ENCODE measurements at places on chromosomes 1 and 21. TPM values are rescaled to one million over a fixed set of nuclear protein-coding genes. Genes with fewer than 3 reads are reported as not detected.

DNA sequence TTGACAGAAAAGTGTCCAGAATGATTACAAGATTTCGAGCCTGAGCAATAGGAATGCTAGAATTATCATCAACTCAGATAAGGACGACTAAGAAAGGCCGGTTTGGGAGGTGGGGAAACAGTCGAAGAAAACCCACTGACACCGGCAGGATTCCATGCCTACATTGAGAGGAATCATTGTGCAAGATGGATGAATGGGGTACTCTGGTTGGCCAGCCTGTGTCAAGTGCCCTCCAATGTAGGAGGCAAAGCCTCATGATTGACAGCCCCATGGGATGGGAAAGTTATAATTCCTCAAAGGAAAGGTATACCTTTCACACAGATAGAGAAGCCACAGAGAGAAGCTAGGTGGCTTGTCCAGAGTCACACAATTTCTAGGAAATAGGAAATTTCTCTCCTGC, 153.5 kb upstream of the CTTNBP2NL start:
- DNase-seq, result no peak
- no peak overlapping the region for H3K27ac ChIP-seq
- no peaks in the 10 kb centered on the region for H3K27me3 ChIP-seq

- no peaks in the 10 kb centered on the region for H3K4me1 ChIP-seq
- H3K36me3 ChIP-seq, result no peaks in the 10 kb centered on the region
- H3K27ac ChIP-seq, result no peak overlapping the region
These were observed 186.4 kb upstream of the FAM78B start for GRCh38 chr1:166353213-166353612.

GRCh38 chr1:47675721-47676120, 237.9 kb downstream of the FOXD2 start:
- H3K4me1 ChIP-seq, result peaks cover 2% of the 10 kb centered on the region
- no peaks in the 10 kb centered on the region for H3K36me3 ChIP-seq
- no peak overlapping the region for H3K27ac ChIP-seq
- H3K4me3 ChIP-seq, result no peak overlapping the region
- no peak for DNase-seq

- H3K36me3 ChIP-seq, result no peaks in the 10 kb centered on the region
- H3K4me1 ChIP-seq, result no peaks in the 10 kb centered on the region
- H3K27ac ChIP-seq, result no peak overlapping the region
- H3K4me3 ChIP-seq, result no peak overlapping the region
These were observed 177.4 kb upstream of the NRIP1 start for GRCh38 chr21:15241997-15242736.

DNA sequence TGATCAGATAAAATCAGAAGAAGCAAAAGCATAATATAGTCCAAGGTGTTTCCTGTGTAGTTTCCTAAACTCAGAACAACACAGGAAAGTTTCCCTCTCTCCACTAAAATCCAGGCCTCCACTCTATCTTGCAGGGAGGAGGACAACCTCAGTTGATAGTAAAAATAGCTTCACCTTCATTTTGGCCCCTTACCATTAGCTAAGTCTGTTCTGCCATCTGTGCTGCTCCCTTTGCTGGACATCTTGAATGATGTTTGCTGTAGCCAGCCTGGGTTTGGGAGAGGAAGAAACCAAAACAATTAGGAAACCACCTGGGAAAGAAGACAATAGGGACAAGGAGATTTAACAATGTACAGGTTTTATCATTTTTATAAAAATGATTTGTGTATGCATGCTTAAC, 18.6 kb downstream of the DCAF8 start:
- H3K4me1 ChIP-seq, result peaks cover 17% of the 10 kb centered on the region
- H3K36me3 ChIP-seq, result peaks cover 22% of the 10 kb centered on the region
- H3K27me3 ChIP-seq, result no peaks in the 10 kb centered on the region
- no peak overlapping the region for H3K27ac ChIP-seq
- no peak for DNase-seq

DNA sequence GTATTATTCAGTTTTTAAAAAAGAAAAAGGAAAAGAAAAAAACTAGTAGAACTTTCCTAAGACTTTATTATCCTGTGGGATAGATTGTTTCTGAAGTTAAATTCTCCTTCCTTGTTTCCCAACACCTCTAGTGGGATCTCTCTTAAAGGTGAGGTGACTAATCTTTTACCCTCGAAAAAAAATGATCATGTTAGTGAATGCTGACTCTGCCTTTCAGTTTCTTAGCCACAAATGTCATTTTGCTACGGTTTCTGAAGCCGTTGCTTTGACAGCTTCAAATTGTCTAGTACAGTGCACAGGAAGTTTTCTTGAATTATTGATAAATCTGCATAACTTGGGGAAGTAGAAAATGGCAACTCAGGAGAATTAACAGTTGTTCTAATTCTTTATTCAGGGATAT, 13.0 kb upstream of the NEK7 start:
- H3K4me1 ChIP-seq, result no peaks in the 10 kb centered on the region
- no peaks in the 10 kb centered on the region for H3K36me3 ChIP-seq
- H3K27me3 ChIP-seq, result no peaks in the 10 kb centered on the region

DNA sequence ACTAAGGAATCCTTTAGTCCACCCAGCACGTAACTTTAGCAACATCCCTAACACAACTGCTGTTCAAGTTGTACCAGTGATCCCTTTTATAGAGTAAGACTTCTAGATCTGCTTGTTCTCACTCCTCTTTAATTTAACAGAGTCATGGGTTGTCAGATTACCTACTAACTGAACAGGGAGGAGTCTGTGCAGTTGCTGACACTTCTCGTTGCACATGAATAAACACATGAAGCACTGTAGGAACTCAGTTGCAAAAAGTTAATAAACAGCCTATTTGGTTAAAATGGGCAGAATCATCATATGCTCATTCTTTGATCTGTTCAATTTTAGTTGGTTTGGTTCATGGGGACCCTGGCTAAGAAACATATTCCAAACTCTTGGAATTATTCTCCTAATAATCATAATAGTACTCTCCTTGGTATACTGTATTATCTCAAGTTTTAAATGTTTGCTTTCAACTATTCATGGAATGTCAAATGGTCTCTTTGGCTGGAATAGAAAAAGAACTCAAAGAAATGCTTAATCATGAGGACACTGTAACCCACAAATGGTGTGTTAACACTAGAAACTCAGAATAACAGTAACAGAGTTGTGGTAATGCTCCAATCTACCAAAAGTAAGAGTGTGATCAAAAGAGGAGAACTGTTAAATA, 15.6 kb downstream of the PLPPR5 start:
- no peaks in the 10 kb centered on the region for H3K27me3 ChIP-seq
- DNase-seq, result no peak
- H3K27ac ChIP-seq, result no peak overlapping the region
- H3K4me3 ChIP-seq, result no peak overlapping the region

- H3K36me3 ChIP-seq, result peaks cover 32% of the 10 kb centered on the region
- no peaks in the 10 kb centered on the region for H3K4me1 ChIP-seq
- H3K4me3 ChIP-seq, result no peak overlapping the region
- no peak for DNase-seq
- H3K27me3 ChIP-seq, result no peaks in the 10 kb centered on the region
- no peak overlapping the region for H3K27ac ChIP-seq
These were observed 93.7 kb downstream of the RGL1 start for GRCh38 chr1:183898610-183899009.

- peaks cover 5% of the 10 kb centered on the region for H3K4me1 ChIP-seq
- no peak for DNase-seq
- no peaks in the 10 kb centered on the region for H3K27me3 ChIP-seq
- no peak overlapping the region for H3K27ac ChIP-seq
These were observed 8.2 kb upstream of the CAP1 start for GRCh38 chr1:40032240-40032891.

GRCh38 chr1:77279929-77280328, 1.9 kb upstream of the AK5 start:
- no peaks in the 10 kb centered on the region for H3K36me3 ChIP-seq
- H3K27me3 ChIP-seq, result no peaks in the 10 kb centered on the region
- H3K27ac ChIP-seq, result no peak overlapping the region
- no peak for DNase-seq

DNA sequence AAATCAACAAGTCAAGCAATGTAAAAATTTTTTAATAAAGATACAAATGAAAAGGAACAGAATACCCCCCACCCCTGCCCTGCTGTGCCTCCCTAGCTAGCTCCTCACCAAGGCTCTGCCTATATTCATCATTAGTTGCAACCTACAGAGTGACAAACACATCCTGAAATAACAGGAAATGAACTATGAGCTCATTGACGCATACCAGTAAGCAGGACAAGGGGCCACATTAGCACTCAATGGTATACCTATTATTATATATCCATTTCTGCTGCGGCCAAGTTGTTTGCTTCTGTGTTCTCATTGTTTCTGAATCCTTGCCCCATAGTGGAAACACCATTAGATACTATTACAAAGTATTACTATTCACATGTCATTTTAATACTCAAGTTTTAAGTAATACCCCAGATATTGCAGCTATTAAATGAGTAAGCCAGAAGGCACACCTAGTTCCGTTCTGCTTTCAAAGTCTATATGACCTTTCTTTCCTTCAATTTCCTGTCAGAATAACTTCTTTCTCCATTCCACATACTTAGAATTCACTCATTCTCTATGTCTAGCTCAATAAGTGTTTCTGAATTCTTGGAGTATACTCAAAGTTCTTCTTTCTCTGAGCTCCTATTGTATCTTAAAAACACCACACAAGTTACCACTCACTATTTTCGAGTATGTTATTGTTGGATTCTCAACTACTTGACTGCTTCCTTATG, 1214.9 kb downstream of the PLA2G4A start:
- H3K36me3 ChIP-seq, result no peaks in the 10 kb centered on the region
- no peak for DNase-seq
- H3K27ac ChIP-seq, result no peak overlapping the region
- H3K27me3 ChIP-seq, result no peaks in the 10 kb centered on the region
- H3K4me1 ChIP-seq, result no peaks in the 10 kb centered on the region

DNA sequence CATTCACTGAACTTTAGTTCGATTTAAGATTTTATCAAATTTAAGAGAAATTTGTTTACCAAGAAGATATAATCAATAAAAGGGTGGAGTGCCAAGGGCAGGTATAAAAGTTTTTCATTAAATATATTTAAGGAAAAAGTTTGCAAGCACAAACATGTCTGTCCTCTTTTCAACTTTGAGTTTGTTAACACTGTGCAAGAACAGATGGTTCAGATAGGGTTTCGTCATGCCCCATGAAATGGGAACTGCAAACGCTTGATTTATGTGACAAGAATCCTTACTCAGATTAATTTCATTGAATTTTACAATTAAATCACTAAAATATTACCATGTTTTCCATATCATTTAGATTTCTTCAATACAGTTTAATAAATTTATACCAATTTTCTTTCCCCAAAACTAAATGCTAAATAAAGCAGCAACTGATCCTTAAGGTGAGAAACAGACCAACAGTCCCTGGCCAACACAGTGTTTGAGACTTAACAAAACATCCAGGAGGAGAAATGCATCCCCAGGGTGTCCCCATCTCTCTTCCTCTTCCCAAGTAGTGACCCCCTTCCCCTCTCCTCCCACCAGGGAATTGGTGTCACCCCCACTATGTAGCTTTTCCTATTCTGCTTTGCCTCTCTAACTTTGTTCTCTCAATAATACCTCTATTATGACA, 292.9 kb downstream of the LTN1 start:
- no peaks in the 10 kb centered on the region for H3K27me3 ChIP-seq
- H3K27ac ChIP-seq, result no peak overlapping the region
- DNase-seq, result no peak
- no peak overlapping the region for H3K4me3 ChIP-seq

- H3K36me3 ChIP-seq, result no peaks in the 10 kb centered on the region
- H3K4me1 ChIP-seq, result no peaks in the 10 kb centered on the region
- peak overlapping the region; percentile 98 for H3K27ac ChIP-seq
- DNase-seq, result no peak
- H3K4me3 ChIP-seq, result no peak overlapping the region
These were observed 2.3 kb upstream of the PMVK start for GRCh38 chr1:154938604-154939399.

- no peaks in the 10 kb centered on the region for H3K36me3 ChIP-seq
- DNase-seq, result no peak
- no peak overlapping the region for H3K4me3 ChIP-seq
- H3K27me3 ChIP-seq, result no peaks in the 10 kb centered on the region
- H3K27ac ChIP-seq, result no peak overlapping the region
These were observed 8.4 kb downstream of the SAMD11 start for GRCh38 chr1:932173-932510.

- no peaks in the 10 kb centered on the region for H3K36me3 ChIP-seq
- no peaks in the 10 kb centered on the region for H3K4me1 ChIP-seq
- H3K27me3 ChIP-seq, result no peaks in the 10 kb centered on the region
- H3K27ac ChIP-seq, result no peak overlapping the region
- no peak overlapping the region for H3K4me3 ChIP-seq
These were observed 117.1 kb upstream of the CSF3R start for GRCh38 chr1:36599828-36600227.

DNA sequence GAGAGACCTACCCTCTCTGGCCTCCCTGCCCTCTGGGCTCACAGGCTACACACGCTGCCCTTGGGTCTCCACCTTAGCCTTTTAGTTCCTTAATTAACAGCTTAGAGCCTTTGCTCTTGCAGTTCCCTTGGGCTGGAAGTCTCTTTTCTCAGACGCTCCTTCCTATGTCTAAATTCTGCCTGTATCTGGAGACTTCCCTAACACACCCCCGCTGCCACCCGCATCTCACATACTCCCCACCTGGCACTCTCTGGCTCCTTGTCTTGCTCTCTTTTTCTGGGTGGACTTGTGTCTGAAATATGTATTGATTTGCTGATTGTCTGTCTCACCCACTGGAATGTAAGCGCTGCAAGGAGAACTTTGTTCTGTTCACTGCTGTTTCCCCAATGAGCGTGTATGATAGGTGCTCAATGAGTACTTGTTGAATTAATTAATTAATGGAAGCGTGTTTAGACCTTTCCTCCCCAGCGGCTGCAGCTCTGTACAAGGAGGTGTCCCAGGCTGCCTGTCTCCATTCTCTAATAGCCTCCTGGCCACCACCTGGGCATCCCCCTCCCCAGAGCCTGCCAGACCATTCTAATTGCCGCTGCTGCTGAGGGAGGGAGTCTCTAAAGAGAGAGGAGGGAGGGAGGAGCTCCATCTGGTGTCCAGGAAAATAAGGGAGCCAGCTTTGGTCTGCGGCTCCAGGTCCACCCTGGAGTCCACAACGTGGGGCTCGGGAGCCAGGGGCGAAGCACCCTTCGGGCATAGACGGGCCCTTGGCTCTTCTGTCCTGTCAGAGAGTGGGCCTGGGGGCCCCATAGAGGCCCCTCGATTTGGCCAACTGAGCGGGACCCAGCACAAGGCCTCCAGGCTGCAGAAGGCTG, 95.4 kb downstream of the RNF220 start:
- no peak overlapping the region for H3K27ac ChIP-seq
- peaks cover 6% of the 10 kb centered on the region for H3K4me1 ChIP-seq
- H3K27me3 ChIP-seq, result peaks cover 3% of the 10 kb centered on the region

- no peaks in the 10 kb centered on the region for H3K36me3 ChIP-seq
- H3K27ac ChIP-seq, result no peak overlapping the region
- DNase-seq, result no peak
- no peak overlapping the region for H3K4me3 ChIP-seq
These were observed 25.8 kb upstream of the VPS26C start for GRCh38 chr21:37292941-37293340.

- no peaks in the 10 kb centered on the region for H3K36me3 ChIP-seq
- no peaks in the 10 kb centered on the region for H3K4me1 ChIP-seq
- H3K27me3 ChIP-seq, result no peaks in the 10 kb centered on the region
These were observed 12.2 kb upstream of the AGO1 start for GRCh38 chr1:35870651-35871309.

- no peak overlapping the region for H3K4me3 ChIP-seq
- peaks cover 2% of the 10 kb centered on the region for H3K36me3 ChIP-seq
- no peak for DNase-seq
- no peak overlapping the region for H3K27ac ChIP-seq
- no peaks in the 10 kb centered on the region for H3K27me3 ChIP-seq
- peaks cover 2% of the 10 kb centered on the region for H3K4me1 ChIP-seq
These were observed 40.9 kb downstream of the AGPAT3 start for GRCh38 chr21:43905726-43906455.

PCSK9 gene
- not detected for total RNA-seq

TCP10L gene
- total RNA-seq, result 3.9 TPM

TMEM82 gene
- not detected for total RNA-seq

NKAIN1 gene
- not detected for total RNA-seq

SWT1 gene
- 0.43 TPM for total RNA-seq

EPHB2 gene
- 3.2 TPM for total RNA-seq

OLIG1 gene
- not detected for total RNA-seq

THBS3 gene
- total RNA-seq, result 40.3 TPM

BCL2L15 gene
- total RNA-seq, result not detected

All from ascending aorta (tissue), 2 donors.